ENCODE measurements at places on chromosomes 5 and 9. TPM values are rescaled to one million over a fixed set of nuclear protein-coding genes. Genes with fewer than 3 reads are reported as not detected.

PURA gene
- total RNA-seq = 15.5 TPM

- no peaks in the 10 kb centered on the region for H3K4me1 ChIP-seq
- DNase-seq = no peak
- H3K27ac ChIP-seq = no peak overlapping the region
- no peak overlapping the region for H3K4me3 ChIP-seq
Observed at GRCh38 chr9:18429070-18429469, 44.9 kb upstream of the ADAMTSL1 start.

C8G gene
- 1.8 TPM for total RNA-seq

GRCh38 chr9:38154501-38155421, 85.7 kb upstream of the SHB start:
- no peak for DNase-seq
- H3K27ac ChIP-seq = no peak overlapping the region
- no peaks in the 10 kb centered on the region for H3K4me1 ChIP-seq
- no peak overlapping the region for H3K4me3 ChIP-seq
- H3K27me3 ChIP-seq = peaks cover 3% of the 10 kb centered on the region

- H3K27me3 ChIP-seq = no peaks in the 10 kb centered on the region
- H3K36me3 ChIP-seq = no peaks in the 10 kb centered on the region
- no peaks in the 10 kb centered on the region for H3K4me1 ChIP-seq
- no peak overlapping the region for H3K4me3 ChIP-seq
Observed at GRCh38 chr9:130893341-130894101, 3.1 kb downstream of the QRFP start.

DNA sequence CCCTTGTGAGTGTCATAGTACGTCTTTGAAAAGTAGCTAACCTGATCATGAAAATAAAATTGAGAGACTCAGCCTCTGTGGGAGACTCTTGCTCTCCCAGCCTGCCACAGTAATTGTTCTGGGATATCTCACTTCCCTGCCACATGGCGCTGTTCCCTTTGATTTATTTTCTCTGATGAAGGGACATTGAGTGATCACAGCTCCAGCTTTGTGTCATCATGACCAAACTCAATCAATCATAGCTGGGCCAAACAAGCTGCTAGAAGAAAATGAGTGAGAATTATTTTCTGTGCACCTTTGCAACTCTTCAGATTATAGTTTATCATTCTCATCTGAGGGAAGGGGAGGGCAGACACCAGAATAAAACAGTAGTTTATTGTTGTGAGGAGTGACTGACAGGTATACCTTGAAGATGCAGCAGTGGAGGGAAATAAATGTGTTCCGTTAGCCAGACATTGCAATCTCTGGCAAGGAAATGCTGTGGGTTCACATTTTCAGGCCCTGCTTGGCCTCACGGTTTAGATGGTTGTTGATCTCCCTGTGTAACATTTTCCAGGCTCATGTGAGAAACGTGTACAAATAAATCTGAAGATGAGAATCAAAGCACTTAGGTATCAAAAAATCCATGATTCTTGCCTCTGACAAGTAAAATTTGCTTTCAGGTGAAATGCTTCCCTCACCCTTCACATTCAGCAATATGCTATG, 174.7 kb upstream of the FBXL17 start:
- DNase-seq = no peak
- no peaks in the 10 kb centered on the region for H3K27me3 ChIP-seq
- H3K36me3 ChIP-seq = no peaks in the 10 kb centered on the region
- H3K27ac ChIP-seq = no peak overlapping the region
- H3K4me3 ChIP-seq = no peak overlapping the region

- no peak for DNase-seq
- no peaks in the 10 kb centered on the region for H3K4me1 ChIP-seq
- H3K4me3 ChIP-seq = no peak overlapping the region
- H3K27me3 ChIP-seq = no peaks in the 10 kb centered on the region
- H3K36me3 ChIP-seq = no peaks in the 10 kb centered on the region
- no peak overlapping the region for H3K27ac ChIP-seq
Observed at GRCh38 chr9:117375956-117376355, 38.9 kb downstream of the ASTN2 start.

PRR16 gene
- total RNA-seq = not detected

GRCh38 chr5:149826574-149826973, 96.5 kb downstream of the PPARGC1B start:
- H3K36me3 ChIP-seq = no peaks in the 10 kb centered on the region
- peaks cover 1% of the 10 kb centered on the region for H3K4me1 ChIP-seq
- H3K27ac ChIP-seq = no peak overlapping the region
- no peak overlapping the region for H3K4me3 ChIP-seq
- H3K27me3 ChIP-seq = no peaks in the 10 kb centered on the region
- DNase-seq = no peak

DNA sequence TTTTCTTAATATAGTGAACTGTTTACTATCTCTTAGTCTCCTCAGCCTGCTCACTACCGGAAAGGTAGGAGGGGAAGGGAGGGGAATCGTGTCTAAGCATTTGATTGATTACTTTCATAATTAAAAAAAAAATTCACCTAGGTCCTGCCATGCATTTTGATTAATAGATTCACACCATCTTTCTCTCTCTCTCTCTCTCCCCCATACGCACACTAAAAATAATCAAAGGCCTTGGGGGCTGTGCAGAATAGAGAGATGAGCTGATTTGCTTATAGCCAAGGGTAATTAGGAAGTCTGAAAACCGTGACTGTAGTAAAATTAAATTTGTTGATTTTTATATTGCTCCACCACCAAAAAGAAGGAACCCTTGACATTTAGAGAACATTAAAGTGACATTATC, 49.6 kb downstream of the CD180 start:
- peaks cover 6% of the 10 kb centered on the region for H3K4me1 ChIP-seq
- H3K27ac ChIP-seq = no peak overlapping the region
- no peak for DNase-seq
- peaks cover 57% of the 10 kb centered on the region for H3K36me3 ChIP-seq
- H3K4me3 ChIP-seq = no peak overlapping the region
- H3K27me3 ChIP-seq = no peaks in the 10 kb centered on the region

GRCh38 chr9:17725399-17726010, 146.6 kb downstream of the SH3GL2 start:
- no peak overlapping the region for H3K4me3 ChIP-seq
- no peak for DNase-seq
- no peak overlapping the region for H3K27ac ChIP-seq
- H3K4me1 ChIP-seq = no peaks in the 10 kb centered on the region
- no peaks in the 10 kb centered on the region for H3K27me3 ChIP-seq

DNA sequence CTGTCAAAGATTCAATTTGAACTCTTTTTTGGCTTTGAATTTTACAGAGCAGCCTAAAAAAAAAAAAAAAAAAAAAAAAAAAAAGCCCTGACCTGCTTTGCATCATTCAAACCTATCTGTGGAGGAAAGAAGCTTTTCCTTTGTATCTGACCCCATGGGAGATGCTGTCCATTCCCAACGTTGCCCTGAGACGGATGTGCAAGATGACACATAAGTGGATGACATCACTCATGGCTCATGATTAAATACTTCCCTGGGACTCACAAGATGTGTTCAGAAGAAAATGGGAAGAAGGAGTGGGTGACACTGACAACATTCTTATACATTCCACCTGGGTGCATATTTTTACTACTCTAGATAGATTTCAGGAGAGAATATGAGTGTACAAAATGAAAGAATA, 245.7 kb upstream of the ELAVL2 start:
- H3K27ac ChIP-seq = no peak overlapping the region
- no peaks in the 10 kb centered on the region for H3K27me3 ChIP-seq
- H3K4me1 ChIP-seq = no peaks in the 10 kb centered on the region
- no peak overlapping the region for H3K4me3 ChIP-seq
- no peaks in the 10 kb centered on the region for H3K36me3 ChIP-seq

GRCh38 chr5:162068412-162068811, 839 bp downstream of the GABRG2 start:
- H3K27ac ChIP-seq = no peak overlapping the region
- H3K36me3 ChIP-seq = no peaks in the 10 kb centered on the region
- no peaks in the 10 kb centered on the region for H3K27me3 ChIP-seq

DNA sequence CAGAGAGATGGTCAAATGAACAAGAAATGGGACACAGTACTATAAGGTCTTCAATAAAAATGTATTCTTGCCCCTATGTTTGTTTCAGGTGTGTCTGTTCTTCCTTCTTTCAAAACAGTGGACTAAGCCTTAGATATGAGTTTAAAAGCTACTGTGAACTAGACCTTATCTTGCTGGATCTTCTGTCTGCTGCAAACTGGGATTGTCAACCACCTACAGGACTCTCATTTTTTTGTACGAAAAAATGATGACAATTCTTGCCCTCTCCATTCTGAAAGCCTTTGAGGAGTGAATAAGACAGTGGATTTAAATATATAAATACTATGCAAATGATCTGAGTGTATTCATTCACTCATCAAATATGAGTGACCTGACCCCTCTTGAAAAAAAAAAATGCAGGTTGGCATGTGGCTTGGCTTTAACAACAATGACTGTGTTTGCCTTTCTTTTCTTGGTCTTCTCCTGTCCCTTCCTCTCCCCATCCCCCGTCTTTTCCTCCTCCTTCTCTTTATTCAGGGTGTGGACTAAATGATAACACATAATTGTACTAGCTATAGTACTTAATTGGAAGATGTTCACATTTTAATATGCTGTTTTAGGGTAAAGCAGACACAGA, 235.5 kb upstream of the TRIM32 start:
- no peaks in the 10 kb centered on the region for H3K4me1 ChIP-seq
- H3K27ac ChIP-seq = no peak overlapping the region
- DNase-seq = no peak
- no peak overlapping the region for H3K4me3 ChIP-seq
- H3K36me3 ChIP-seq = no peaks in the 10 kb centered on the region
- H3K27me3 ChIP-seq = no peaks in the 10 kb centered on the region

PARP8 gene
- total RNA-seq = 100 TPM

DNA sequence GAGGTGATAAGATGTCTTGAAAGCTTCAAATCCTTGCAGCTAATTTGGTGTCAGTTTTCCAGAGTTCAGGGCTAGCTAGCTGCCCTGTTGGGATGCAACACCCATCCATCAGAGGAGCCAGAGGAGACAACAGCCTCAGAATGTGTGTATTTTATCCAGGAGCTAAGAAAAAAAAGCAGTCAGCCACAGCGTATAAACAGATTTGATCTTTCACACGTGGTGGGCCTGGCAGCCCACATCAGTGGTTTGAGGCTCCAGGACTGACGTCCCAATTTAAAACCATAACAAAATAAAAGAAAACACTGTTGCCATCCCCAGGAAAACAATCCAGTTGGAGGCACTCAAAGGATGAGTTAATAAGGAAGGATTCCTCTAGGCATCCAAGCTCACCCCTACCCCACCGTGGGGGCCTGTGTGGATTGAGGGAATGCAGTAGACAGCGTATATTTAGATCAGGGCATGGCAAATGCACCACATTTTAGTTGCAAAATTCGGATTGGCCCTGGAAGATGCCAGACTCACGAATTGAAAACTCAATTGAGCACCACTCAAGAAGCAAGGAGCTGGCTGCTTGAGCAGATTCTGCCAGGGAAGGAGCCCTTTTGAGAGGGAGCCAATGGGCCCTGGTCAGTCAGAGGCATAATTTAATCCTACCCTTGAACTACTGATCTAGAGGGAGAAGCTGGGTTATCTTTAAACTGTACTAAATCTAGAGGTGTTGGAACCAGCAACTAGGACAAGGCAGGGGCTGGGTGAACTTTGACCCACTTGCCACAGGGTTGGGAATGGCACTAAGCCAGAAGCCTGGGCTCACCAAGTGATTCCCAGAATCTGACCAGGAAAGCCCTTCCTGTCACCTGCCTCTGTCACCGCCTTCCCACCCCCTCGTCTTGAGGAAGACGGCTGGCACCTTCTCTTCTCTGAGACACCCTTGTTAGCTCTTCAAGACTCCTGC, 17.5 kb downstream of the ADRA1B start:
- H3K27ac ChIP-seq = no peak overlapping the region
- H3K36me3 ChIP-seq = no peaks in the 10 kb centered on the region
- peaks cover 3% of the 10 kb centered on the region for H3K4me1 ChIP-seq
- no peak overlapping the region for H3K4me3 ChIP-seq

DNA sequence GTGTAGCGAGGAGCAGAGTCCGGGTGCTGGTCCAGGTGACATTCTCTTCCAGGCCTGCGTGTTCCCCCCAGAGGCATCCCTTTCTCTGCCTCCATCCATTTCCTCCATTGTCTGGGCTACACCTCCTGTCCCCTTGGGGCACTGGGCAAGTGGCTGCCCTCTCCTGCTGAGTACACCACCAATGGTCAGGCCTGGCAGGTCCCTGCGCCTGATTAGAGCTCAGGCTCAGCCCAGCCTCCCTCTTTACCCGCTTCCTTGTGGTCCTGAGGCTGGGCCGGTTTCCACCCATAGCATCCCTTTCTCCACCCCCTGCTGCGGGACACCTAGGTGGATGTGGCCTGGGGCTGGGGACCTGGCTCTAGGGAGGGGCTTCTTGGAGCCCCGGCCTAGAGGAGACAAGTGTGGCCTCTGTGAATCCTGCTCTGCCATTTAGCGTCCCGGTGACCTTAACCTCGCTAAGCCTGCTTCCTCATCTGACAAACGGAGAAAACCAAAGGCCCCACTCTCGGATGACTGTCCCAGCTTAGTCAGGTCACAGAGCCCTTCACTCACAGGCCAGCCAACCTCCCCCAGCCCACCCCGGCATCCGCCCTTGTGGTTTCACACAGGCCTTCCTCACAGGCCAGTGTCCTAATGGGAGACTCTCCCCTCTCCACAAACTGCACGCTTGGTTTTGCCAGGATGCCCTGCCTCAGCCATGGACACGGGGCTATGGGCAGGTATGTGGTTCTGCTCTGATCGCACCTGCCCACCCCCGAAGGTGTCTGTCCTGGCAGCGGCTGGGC, 12.9 kb downstream of the DOLPP1 start:
- no peak overlapping the region for H3K27ac ChIP-seq
- no peaks in the 10 kb centered on the region for H3K4me1 ChIP-seq
- no peak for DNase-seq

All from activated CD4-positive, alpha-beta T cell treated with anti-CD3 and anti-CD28 coated beads, Interleukin-2, amount 10 ng/mL, durations not matched to agents 7 days and 5 days (primary cell).